Hepatic stellate cell (primary cell): ENCODE measurements at places on chromosomes 1 and 21.
A peak's percentile ranks its signal among the peaks of the same experiment; 100 is the strongest.

DNA sequence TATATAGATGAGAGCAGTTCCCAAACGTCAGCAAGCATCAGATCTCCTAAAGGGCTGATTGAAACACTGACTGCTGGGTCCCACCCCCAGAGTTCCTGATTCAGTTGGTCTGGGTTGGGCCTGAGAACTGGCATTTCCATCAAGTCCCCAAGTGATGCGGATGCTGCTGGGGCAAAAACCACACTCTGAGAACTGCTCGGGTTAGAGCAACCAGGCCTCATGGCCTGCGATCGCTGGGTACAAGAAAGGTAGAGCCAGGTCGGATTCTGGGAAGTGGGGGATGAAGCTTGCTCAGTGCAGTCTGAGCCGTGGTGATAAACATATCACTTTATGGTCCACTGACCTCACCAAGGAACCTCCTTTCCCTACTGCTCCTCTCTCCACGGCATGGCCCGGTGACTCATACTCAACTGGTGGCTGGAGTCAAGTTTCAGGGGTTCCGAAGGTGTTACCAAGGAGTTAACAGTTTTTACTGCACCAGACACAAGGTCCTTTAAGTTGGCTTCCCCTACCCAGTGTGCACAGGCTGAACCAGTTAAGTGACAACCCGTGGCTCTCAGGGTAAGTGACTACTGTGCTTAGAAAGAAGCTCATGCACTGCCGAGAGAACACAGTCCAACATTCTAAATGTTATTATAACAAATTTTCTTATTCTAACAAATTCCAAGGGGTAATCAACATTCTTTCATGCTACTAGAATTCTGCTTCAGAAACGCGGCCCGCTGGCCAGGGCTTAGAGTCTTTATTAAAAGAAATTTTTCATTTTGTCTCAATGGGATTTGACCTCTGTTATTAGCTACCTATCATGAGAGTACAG, 153.5 kb downstream of the TGFBR3 start:
- peak; percentile 19 for DNase-seq

DNA sequence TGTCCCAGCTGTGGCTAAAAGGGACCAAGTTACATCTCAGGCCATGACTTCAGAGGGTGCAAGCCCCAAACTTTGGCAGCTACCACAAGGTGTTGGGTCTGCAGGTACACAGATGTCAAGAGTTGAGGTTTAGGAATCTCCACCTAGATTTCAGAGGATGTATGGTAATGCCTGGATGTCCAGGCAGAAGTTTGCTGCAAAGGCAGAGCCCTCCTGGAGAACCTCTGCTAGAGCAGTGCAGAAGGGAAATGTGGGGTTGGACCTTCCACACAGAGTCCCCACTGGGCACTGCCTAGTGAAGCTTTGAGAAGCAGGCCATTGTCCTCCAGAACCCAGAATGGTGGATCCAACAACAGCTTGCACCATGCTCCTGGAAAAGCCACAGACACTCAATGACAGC, 10.1 kb upstream of the PHGDH start:
- no peak for DNase-seq

GRCh38 chr1:111878649-111879048, 110.8 kb downstream of the KCND3 start:
- no peak for DNase-seq

- no peak for DNase-seq
Measured at GRCh38 chr1:28296401-28297261, 32.2 kb upstream of the MED18 start.

- DNase-seq: no peak
Measured at GRCh38 chr21:33954395-33954794, 38.8 kb upstream of the ATP5PO start.

DNA sequence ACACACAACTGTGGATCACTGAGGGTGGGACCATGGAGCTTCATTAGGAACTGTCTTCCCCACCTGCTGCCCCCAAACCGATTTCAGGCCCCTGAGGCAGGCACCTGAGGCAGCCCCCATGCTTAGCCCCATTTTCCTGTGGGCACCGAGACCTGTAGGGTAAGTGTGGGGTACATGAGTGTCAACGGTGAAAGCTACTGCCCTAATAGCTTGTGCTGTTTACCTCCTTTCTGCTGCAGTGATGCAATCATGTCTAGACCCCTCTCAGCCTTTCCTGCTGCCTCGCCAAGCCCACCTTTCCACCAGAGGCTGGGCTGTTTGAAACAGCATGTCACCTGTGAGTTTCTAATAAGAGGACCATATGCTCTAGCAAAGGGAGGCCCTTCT, 53.0 kb downstream of the NFASC start:
- no peak for DNase-seq

- DNase-seq: no peak
Measured at GRCh38 chr1:105087506-105087905, 1337.8 kb downstream of the AMY1C start.

- DNase-seq: no peak
Measured at GRCh38 chr21:40176724-40177123, 309.5 kb downstream of the PCP4 start.

- DNase-seq: peak; percentile 38
Measured at GRCh38 chr1:244231572-244232315, 180.7 kb downstream of the ZBTB18 start.

GRCh38 chr21:31537872-31538576, 121.5 kb upstream of the SOD1 start:
- no peak for DNase-seq

DNA sequence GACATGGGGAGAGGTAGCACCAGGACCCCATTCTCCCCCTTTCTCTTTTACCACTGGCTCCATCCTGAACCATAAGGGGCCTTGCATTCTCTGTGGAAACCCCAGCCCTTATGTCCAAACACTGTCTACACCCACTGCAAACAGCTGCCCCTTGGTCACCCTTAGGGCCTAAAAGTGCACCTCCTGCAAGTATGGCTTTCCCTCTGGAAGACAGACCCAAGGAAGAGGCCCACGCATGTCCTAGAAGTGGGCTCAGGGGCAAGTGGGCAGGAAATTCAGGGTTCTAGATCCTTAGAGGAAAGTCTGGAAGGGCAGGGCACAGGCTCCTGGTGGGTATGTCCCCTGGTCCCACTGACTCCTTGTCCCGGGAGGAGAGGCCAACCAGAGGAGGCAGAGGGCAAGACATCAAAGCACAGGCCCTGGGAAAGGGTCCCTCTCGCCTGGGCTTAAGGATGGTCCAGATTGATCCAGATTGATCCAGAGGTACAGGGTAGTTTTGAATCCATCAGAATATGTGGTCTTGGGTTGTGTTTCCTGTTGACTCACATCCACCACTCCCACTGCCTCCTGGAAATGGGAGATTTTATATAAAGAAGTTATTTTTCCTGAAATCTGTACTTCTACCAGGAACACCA, 150.9 kb downstream of the GRIK3 start:
- no peak for DNase-seq

DNA sequence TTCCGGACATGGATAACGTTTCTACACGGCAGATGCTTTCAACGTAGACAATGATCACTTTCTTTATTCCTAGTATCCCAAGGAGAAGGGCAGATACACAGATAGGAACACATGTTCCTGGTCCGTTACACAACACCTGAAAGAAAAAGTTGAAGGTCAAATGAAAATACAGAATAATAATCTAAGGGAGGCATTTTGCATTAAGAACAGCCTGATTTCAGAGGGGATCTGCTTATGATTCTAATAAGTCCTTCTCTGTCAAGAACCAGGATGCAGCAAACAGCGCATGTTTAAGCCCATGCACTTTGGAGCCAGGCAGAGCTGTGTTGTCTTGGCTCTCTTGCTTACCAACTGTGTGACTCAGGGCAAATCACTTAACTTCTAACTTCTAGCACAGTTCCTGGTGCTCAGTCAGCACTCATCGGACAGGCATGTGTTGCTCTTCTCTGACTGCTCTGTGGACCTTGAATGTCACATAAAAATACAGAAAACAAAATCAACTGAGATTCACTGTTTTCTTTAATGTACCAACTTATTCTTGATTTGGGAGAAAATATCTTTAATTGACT, 56.3 kb upstream of the CNN3 start:
- DNase-seq: peak; percentile 46

DNA sequence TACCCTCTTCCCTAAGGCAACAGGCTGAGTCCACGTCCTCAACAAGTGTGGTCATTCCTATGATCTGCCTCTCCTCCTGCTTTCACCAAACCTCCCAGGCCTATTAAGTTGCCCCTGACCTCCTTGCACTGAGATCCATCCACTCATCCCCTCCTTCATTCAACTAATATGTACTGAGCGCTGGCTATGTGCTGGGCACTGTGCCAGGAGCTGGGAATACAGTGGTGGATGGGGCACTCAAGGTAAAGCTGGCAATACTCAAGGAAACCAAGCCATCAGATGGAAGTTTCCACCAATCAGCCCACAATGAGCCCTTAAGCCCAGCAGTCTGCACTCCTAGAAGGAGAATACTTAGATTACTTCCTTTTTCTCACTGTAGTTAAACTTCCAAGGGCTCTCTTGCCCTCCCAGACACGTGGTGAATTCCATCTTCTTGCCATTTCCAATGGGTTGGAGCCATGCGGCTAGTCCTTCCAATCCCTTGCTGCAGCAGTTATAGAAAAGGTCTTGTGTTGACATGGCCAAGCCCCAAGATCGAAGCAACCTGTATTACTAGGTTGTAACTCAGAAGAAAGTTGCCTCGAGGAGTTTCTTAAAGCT, 279.9 kb upstream of the RUNX1 start:
- DNase-seq: no peak

DNA sequence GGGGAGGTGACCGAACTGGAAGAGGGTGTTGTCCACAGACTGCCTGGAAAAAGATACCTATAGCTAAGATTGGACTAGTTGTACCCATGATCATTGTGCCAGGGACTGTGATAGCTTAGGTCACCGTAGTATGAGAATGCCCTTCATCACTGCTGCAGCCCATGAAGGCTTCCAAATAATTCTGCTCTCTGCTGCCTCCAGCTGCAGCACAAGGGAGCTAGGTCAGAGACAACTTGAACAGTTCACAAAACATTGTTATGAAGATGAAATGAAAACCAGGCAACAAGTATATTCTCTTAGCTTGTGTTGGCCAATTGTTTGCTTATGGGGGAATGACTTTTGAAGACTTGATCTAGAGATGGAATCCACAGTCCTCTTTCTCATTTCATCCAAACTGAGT, 246.7 kb downstream of the MRPL39 start:
- no peak for DNase-seq

DNA sequence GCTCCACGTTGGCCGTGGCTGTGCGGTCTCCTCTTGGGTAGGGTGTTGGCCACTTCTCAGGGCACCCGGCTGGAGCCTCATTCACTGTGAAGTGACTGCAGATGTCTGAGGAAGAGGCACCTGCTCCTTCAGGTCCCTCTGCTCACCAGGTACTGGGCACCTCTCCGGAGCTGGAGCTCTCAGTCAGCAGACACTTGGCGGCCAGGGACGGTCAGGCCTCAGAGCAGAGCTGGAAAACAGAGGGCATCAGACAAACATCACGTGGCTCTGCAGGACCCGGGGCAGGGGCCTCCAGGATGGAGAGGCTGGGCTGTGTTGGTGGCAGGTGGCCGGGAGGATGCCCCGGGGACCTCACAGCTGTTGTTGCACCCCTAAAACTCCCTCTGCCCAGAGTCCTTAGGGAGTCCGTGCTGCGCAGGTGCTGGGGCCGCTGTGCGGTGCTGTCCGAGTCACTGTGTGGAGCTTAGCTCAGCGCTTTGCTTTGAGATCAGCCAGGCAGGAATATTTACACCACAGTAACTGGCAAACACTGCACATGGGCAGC, 59.7 kb downstream of the SLX9 start:
- DNase-seq: no peak

- no peak for DNase-seq
Measured at GRCh38 chr1:245258271-245258920, 103.6 kb downstream of the KIF26B start.

DNA sequence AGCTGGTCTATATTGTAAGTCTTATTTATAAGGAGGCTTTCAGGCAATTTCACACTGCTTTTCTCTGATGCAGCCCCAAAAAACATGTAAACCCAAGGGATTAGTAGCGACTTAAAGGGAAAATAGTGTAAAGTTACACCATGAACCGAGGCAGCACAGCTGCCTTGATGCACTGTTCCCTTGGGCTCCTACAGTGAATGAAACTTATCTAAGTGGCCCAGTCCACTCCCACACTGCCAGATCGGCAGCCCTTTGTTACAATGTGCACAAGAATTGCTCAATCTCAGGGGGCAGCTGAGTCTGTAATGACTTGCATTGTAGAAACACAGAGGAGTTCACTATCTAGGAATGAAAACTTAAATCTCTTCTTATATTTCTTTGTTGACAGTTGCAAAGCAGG, 120.8 kb upstream of the ADGRL2 start:
- no peak for DNase-seq

GRCh38 chr1:232844791-232845190, 39.6 kb downstream of the MAP10 start:
- no peak for DNase-seq

DNA sequence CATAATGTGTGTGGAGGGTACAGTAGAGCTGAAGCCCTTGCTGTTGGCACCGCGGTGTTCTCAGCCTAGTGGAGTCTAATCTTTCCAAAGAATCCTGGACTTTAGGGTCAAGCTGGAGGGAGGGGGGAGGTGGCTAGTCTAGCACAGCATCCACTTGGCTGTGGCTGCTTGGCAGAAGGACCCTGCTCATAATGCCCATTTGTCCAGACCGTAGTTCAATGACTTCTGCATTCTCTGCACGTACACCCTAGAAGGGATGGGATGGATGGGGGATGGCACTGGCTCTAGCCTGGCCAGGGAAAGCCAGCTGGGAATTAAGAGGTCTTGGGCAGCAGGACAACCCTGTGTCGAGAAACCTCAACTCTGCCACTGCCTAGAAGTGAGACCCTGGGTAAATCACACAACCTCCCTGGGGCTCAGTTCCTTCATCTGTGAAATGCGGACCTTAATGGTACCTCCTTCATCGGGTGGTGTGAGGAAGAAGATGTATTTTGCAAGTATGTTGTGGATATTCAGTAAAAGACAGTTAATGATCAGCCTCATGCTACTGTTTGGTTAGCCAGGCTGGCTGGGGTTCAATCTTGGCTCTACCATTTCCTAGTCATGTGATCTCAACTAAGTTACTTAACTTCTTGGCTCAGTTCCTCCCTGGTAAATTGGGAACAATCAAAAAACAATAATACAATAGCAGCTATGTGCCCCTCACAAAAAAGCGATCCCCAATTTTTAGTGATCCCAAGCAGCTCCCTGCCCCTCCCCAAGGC, 27.2 kb upstream of the CLIC4 start:
- DNase-seq: no peak

DNA sequence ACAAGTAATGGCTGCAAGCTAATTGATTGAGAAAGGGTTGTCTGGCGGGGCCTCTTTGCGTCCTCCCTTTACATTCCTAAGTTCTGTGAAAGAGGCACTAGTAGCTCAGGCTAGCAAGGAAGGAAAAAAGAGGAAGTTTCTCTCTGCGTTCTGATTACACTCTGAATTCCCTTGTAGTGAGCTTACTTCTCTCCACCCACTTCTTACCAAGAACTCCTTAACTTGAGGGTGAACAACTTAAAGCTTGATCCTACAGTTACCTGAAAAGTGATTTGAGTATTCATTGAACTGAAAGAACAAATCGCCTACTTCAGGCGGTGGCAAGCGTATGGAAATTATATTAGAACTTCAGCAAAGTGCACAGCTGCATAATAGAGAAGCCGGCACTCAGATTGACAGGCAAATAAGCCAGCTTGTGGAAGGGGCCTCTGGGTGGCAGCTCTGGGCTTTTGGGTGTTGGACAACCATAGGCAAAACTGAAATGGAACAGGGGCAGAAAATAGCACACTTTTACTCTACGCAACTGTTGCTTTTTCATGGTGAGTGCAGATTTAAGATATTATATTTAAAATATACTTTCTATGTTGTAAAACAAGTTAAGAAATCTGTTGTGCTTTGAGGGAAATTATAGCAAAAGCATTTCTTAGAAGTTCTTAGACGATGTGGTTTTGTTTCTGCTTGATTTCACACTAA, 464.5 kb downstream of the USP25 start:
- peak; percentile 22 for DNase-seq
